Fibroblast of villous mesenchyme (primary cell): ENCODE measurements at places on chromosomes 6 and 20.

DNA sequence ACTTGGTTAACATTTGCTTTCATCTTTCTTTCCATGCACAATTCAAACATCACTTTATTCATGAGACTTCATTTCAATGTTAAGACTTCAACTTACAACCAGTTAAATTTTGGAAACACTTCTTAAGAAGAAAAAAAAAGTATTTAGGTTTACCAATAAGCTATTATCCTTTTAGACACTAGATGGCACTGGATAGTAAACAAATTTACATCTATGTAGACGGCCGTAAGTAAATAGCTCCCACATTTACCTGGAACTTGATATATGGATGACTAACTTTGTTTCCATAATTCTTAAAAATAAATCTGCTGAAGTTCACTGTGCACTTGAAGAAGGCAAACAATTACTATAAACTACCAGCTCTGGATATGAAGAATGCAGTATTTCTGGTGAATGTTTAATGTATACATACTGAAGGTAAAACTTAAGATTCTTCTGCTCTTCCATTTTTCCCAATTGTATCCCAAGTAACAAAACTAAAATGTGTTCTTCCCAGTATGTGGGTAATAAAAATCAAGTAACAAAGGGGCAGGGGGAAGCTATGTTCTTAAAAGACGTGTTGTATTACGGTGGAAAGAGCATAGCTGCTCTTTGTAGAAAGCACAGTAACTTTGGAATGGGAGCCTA is 130.6 kb upstream of the C6orf118 start:
- DNase-seq: peak; percentile 74

DNA sequence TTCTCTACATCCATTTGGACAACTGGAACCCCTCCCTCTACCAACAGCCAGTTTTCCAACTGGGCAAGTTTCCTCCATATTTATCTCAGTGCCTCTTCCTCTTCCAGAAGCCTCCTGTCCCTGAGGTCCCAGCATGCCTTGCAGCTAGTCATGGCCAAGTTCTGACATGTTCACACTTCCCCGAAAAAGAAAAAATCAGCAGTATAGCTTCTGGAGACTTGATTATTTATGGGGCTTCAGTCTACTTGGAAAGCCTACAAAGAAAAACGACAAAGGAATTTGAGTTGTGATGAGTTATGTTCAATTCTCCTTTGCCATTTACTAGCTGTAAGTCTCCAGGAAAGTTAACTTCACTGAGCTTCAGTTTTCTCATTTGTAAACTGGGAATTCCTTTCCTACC is 406.5 kb downstream of the MAFB start:
- DNase-seq: no peak

DNA sequence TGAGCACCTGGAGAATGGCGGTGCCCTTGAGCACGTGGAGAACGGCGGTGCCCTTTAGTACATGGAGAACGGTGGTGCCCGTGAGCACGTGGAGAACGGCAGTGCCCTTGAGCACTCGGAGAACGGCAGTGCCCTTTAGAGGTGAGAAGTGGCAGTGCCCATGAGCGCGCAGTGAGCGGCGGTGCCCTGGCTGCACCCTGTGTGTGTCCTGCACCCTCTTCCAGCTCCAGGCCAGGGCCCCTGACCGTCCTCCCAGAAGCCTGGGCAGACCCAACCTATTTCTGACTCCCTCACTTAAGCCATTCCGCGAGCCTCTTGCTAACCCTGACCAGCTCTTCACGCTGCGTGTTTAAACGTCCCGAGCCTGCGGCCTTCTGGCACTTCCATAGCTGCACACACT is 151.3 kb downstream of the DLL1 start:
- no peak for DNase-seq

DNA sequence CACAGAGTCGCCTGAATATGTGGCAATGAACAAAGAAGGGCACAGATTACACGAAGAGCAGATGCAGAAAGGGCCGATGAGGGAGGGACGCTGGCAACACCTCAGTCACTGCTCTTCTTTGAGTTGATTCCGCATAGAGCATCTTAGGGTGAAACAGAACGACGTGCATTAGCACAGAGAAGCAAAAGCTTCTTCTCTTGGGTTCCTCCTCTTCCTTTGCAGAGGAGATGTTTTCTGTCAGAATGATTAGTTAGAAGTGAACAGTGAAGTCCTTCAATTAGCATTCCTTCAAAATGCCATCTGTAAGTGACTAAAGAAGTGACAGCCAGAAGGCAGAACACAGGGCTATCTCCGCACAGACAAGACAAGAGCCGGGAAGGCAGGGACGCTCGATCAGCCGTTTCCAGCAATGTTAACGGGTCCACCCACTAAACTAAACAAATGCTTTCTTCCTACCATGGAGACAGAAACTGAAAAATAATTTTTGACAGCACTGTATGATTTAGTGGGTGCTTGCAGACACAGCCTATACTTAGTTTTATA is 219.8 kb upstream of the AGPAT4 start:
- DNase-seq: no peak

GRCh38 chr20:43442282-43442880 is 15.3 kb upstream of the SRSF6 start:
- DNase-seq: no peak

GRCh38 chr6:141809901-141810300 is 322.8 kb upstream of the GJE1 start:
- no peak for DNase-seq

GRCh38 chr6:80217794-80218193 is 111.3 kb downstream of the BCKDHB start:
- DNase-seq: peak; percentile 25

GRCh38 chr6:15880262-15880973 is 217.6 kb upstream of the DTNBP1 start:
- no peak for DNase-seq

DNA sequence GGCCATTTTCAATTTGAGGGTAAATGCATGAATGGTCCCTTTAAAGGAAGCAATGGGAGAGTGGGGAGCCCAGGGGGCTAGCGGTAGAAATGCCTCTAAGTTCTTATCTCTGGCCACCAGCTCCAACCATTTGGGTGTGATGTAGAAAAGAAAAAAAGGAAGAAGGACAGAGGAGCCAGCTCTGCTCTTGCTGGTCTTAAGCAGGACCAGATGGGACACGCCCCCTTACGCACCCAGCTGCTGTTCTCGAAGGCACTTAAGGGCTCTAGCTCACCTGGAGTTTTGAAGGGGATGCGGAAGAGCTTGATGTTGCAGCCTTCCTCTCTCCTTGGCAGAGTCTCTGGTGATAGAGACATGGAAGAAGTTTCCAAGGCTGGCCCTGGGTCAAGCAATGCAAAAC is 59.5 kb upstream of the RNF144B start:
- no peak for DNase-seq

DNA sequence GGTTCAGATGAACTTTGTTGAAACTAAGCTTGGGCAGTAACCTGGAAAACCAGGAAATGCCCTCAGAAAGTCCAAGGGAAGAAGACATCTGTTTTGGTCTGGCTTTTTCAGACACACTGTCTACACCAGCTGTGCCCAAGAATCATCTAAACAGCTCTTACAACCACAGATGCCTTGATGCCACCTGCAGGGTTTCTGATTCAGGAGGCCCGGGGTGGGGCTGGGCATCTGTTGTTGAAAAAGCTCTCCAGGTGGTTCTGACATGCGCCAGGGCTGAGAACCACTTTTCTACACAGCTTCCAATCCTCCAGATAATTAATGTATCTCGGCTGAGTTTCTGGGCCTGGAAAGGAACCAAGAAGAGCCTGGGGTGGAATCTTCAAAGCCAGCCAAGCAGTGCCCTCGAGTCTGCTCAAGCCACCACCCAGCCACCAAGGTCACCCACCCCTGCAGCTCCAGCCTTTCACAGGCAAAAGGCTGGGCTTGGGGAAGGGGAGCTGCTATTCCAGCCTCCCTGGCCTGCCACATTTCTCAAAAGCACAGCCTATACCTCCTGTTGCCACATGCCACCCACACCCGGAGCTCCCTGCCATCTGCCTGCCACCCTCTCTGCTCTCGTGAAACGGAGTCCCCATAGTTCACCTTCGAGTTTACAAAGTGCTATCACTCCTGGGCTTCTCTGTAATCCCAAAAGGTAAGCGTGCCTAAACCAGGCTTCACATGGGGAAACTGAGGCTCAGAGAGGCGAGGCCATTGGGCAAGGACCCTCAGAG is 9.4 kb downstream of the MDGA1 start:
- no peak for DNase-seq

GRCh38 chr6:3026791-3027626 is 27.3 kb downstream of the NQO2 start:
- DNase-seq: no peak

- peak; percentile 33 for DNase-seq
Observed at GRCh38 chr6:30207619-30208295, 5.4 kb downstream of the TRIM26 start.

DNA sequence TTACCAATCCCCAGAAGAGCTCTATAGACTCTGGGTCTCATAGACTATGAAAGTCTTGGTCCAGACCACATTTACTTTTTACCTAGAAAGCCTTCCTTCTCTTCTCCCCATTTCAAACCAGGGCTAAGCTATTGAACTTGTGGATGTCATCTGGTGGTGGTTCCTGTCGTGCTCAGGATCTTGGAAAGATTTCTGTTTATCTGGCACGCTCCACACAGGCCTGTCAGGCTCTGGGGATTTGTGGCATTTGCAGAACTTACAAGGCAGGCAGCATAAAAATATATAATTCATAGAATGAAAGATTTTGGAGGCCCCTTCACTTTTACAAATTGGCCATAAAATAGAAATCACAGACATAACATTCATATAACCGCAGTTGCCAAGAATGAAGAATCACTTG is 188.1 kb downstream of the UST start:
- DNase-seq: no peak

DNA sequence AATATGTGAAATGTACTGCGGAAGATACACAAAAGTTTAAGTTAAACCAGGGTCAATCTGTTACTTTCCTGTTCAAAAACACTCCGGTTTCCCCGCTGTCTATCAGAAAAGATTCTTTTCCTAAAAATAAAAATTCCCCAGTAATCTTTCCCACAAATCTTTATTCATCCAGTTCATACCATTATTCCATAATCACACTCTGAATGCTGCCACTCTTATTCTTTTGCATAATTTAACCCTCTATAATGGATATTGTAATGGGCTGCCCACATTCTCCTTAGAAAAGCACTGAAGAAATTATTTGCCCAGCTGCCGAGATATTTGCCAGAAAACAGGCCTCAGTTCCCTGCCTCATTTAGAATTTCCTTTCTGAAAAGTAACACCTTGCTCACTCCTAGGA is 68.6 kb downstream of the EPHA7 start:
- no peak for DNase-seq

DNA sequence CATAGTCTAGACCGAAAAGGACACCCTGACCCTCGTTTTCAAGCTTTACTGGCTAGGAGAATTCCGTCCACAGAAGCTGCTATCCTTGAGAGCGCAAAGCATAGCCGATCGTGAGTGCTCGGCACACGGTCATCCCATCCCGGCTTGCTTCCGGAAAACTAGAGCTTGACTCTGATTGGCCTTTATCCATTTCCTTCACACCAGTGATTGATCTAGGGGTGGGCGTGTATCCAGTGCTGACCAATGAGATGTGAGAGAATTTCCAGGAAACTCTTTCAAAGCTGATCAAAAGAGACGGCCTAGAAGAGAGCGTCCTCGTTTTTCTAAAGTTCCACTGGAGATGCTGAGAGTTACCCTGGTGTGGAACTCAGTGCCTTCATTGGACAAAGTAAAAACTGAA is 41.0 kb upstream of the NFATC2 start:
- DNase-seq: no peak

DNA sequence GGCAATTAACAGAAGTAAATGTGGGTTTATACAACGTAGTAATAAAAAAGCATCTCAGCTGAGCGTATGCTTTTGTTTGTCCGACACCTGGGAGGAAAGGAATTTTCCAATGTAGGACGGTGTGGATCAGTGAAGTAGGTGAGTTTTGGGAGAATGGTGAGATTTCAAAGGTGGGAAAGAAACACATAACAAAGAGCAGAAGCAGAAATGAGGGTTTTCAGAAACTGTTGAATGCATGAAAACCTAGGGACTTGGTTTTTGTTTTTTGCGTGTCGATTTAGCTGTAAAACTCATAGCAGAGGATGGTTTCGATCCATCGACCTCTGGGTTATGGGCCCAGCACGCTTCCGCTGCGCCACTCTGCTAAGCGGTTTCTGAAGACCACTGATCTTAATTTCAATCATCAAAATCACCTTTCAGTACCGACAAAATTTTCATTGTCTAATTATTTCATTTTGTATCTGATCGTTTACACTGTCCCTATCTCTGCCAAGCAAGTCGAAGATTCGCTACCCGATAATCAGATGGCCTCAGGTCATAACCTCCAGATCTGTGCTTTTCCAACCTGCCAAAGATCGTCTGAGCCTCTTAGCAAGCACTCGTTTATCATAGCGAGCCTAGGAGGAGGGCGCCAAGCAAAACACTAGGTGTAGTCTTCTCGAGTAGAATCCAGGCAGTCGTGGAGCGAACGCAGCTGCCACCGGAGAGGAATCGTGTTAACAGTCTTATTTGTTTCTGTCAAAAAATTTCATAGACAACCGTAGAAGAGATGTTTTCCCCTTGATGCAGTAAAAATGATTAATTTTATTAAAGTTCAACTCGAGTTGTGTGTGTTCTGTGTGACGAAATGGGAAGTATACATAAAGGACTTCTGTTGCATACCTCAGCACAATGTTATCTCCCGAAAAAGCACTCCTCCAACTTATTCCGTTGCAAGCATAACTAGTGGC is 20.9 kb upstream of the POM121L2 start:
- DNase-seq: peak; percentile 43

DNA sequence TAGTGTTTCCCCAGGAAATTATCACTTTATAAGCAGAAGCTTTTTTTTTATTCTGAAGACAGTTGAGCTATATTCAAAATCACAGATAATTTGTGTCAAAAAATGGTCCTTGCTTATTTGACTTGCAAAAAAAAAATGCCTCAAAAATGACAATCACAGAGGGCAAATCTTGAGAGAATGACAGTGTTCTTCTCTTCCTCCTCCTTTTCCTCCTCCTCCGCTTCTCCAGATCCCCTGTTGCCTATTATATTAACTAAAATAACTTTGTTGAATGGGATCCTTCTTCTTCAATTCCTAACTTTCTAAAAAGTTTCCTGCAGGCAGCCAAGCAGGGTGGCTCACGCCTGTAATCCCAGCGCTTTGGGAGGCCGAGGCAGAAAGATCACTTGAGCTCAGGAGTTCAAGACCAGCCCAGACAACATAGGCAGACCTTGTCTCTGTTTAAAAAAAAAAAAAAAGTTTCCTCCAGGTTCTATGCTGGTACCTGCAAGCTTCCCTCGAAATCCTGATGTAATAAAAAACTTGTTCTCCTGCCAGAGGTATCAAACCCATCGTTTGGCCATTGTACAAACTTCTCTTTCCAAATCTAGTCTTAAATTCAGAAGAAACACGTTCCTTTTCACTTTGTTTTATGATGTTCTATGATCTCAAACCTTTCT is 128.6 kb downstream of the IPCEF1 start:
- DNase-seq: no peak
